CD4-positive, CD25-positive, alpha-beta regulatory T cell (primary cell): ENCODE measurements at places on chromosomes 12 and 14.

DNA sequence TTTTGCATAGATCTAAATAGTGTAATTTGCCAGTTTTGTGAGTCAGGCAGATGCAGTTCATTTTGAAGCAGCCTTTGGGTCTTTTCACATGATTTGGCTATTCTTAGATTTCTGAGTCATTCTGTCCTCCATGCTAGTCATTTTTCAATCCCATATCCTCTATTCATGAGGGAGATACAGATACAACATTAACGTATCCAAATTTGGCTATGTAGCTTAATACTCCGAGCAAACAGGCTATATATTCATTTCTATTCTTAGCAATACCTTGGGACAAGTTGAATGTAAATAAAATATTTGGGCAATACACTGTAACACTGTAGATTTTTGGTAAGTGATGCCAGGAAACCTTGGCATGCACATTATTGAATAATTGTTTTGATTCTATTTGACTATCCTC is 270.7 kb upstream of the PDE3A start:
- H3K4me1 ChIP-seq = no peaks in the 10 kb centered on the region
- no peak overlapping the region for H3K27ac ChIP-seq
- no peaks in the 10 kb centered on the region for H3K36me3 ChIP-seq
- no peaks in the 10 kb centered on the region for H3K27me3 ChIP-seq
- no peak for DNase-seq
- no peak overlapping the region for H3K4me3 ChIP-seq

DNA sequence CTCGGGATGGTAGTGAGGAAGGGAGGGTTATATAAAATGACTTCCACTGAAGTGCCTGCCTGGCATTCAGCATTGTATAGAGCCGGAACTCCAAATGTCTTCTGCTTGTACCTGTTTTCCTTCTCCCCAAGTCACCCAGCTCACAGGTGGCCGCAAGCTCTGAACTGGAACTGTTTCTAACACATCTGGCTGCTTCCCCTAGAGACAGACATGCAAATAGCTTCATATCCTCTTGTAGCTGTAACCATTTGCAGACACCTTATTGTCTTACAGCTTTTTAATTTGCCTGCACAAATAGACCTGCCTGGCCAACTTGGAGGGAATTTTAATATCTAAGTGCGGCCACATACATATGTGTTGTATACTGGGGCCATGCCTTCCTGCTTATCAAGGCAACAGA is 126.0 kb downstream of the CHST11 start:
- no peaks in the 10 kb centered on the region for H3K27me3 ChIP-seq
- no peak for DNase-seq
- H3K27ac ChIP-seq = no peak overlapping the region
- peaks cover 3% of the 10 kb centered on the region for H3K36me3 ChIP-seq
- H3K4me1 ChIP-seq = peaks cover 61% of the 10 kb centered on the region

DNA sequence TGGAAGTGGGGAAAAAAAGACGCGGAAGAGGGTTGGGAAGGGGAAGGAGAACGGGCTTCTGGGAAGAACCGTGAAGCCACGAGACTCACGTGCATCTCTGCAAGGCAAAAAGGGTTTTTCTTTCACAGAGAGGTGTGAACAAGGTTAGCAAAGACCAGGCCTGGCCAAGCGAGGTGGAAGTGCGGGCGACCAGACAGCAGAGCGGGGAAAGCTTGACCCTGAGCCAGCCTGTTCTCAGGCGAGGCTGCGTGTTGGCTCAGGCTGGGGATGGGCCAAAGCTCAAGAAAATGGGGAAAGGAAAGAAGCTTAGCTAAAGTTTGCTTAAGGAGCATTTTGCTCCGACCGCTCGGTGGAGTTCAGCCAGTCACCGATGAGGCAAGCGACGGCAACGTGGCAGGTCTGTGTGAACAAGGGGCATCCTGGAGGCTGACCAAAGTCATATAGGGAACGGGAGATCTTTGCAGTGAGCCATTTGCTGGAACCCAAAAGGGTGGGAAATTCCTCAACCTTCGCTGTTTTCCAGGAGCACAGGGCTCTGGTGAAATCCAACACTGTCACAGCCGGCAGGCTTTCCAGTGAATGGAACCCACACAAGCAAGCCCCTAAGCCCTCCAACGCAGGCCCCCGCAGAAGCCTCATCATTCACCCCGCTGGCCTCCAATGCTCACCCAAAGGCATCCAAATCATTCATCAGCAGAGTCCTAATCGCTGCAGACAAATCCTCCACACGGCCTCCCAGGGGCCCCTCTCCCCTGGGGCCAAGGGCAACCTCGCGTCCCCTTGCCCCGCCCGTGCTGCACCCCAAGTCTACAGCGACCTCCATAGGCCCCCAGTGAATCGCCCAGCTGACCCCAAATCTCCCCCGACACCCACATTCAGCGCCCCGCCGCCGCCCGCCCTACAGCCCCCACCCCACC is 754 bp downstream of the ZNF605 start:
- peak overlapping the region; percentile 76 for H3K27ac ChIP-seq
- no peaks in the 10 kb centered on the region for H3K27me3 ChIP-seq
- H3K4me1 ChIP-seq = peaks cover 15% of the 10 kb centered on the region

DNA sequence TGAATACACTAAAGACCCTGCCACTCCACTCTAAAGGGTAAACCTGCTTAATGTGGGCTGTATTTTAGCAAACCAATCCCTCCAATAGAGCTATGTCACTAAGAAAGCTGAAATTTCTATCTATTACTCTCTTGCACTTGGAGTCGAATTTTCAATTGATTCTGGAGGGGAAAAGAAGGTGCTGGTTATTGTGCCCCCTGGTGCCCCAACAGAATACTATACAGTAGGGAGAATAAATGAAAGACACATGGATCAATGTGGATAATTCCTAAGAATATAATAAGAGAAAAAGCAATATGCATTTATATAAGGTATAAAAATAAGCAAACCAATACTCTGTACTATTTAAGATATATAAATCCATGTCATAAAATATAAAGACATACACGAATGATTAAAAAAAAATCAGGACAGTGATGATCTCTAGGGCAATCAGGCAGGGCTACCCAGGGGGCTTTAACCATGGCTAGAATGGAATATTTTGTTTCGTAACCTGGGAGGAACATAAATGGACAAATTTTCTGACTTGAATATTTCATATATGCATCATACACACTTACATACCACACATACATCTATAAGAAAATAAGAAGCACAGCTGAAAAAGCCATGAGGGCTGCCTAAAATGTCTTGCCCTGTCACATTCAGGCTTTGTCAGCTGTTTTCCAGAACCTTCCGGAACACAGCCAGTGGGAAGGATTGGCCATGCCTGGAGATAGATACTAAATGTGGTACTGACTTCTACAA is 54.4 kb downstream of the EFCAB11 start:
- no peak overlapping the region for H3K27ac ChIP-seq
- H3K36me3 ChIP-seq = no peaks in the 10 kb centered on the region
- peaks cover 10% of the 10 kb centered on the region for H3K4me1 ChIP-seq
- H3K27me3 ChIP-seq = no peaks in the 10 kb centered on the region
- DNase-seq = peak; percentile 6

DNA sequence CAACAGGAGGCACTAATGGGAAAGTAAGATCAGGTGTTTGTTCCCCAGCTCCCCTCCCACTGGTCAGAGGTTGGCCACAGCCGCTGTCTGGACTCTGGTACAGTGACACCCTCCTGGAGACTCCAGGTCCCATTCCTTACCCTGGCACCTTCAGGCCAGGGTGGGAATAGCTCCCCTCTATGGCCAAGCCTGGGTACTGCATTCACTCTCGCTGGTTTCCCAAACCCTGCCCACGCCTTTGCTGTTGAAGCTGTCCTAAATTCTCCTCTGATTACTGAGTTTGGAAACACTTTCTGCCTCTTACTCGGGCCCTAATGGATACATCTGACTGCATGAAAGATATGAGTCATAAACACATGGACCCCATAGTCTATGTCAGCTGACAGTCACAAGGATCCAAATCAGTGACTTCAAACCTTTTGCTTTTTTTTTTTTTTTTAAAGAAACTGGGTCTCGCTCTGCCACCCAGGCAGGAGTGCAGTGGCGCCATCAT is 17.9 kb downstream of the HRK start:
- H3K36me3 ChIP-seq = no peaks in the 10 kb centered on the region
- peaks cover 6% of the 10 kb centered on the region for H3K4me1 ChIP-seq
- no peak for DNase-seq
- H3K27me3 ChIP-seq = peaks cover 7% of the 10 kb centered on the region

DNA sequence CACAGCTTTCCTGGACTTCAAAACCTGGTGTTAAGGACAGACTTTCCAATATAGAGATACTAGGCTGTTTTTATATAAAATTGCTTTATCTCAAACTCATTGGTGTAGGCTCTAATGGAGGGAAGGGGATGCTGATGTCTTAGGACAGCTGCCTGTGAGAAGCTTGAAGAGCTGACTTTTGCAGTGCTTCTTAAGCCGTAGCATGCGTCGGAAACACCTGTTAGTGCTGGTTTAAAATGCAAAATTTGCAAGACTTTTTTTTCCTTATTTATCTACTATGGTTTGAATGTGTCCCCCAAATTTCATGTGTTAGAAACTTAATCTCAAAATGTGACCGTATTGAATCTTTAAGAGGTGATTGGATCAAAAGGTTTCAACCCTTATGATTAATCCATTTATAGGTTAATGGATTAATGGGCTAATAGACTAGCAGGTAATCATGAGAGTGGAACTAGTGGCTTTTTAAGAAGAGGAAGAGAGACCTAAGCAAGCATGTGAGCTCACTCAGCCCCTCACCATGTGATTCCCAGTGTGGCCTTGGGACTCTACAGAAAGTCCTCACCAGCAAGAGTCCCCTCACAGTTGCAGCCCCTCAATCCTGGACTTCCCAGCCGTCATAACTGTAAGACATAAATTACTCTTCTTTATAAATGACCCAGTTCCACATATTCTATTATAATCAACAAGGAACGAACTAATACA is 60.9 kb upstream of the FUT8 start:
- H3K27ac ChIP-seq = no peak overlapping the region
- H3K27me3 ChIP-seq = no peaks in the 10 kb centered on the region
- no peak overlapping the region for H3K4me3 ChIP-seq
- H3K4me1 ChIP-seq = no peaks in the 10 kb centered on the region
- H3K36me3 ChIP-seq = no peaks in the 10 kb centered on the region

GRCh38 chr12:211142-211465 is 2.9 kb downstream of the SLC6A12 start:
- no peaks in the 10 kb centered on the region for H3K36me3 ChIP-seq
- no peak overlapping the region for H3K4me3 ChIP-seq
- no peak for DNase-seq
- peaks cover 4% of the 10 kb centered on the region for H3K4me1 ChIP-seq

DNA sequence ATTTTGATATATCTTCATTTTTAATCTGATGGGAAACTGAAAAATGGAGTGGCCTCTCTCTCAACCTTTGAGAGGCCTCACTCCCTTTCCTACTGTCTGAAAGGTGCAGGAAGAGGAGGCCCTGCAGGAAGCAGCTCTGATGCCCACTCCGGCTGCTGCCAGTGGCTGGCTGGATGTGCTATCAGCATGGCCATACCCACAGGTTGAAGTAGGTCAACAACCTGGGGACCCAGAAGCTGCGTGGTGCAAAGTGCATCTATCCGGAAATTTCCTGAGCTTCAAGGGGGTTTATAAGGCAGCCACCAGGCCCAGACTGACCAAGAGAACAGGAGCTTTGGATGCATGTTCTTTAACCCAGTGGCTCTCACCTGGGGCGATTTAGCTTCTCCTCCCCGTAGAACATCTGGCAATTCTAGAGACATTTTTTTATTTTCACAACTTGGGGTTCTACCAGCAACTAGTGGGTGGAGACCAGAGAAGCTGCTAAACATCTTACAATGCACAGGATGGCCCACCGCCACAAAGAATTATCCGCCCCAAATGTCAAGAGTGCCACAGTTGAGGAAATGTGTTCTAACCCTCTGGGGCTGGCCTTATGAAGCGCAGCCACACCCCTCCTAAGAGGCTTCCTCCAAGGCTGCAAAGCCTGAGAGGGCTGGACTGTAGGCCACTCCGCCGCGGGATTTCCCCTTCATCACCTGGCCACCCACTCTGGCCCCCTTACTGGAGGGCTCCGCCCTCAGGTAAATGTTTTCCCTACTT is 8.2 kb upstream of the BATF start:
- DNase-seq = peak; percentile 39
- H3K27me3 ChIP-seq = no peaks in the 10 kb centered on the region
- H3K4me1 ChIP-seq = peaks cover 32% of the 10 kb centered on the region
- peak overlapping the region; percentile 89 for H3K27ac ChIP-seq
- peak overlapping the region; percentile 67 for H3K4me3 ChIP-seq

DNA sequence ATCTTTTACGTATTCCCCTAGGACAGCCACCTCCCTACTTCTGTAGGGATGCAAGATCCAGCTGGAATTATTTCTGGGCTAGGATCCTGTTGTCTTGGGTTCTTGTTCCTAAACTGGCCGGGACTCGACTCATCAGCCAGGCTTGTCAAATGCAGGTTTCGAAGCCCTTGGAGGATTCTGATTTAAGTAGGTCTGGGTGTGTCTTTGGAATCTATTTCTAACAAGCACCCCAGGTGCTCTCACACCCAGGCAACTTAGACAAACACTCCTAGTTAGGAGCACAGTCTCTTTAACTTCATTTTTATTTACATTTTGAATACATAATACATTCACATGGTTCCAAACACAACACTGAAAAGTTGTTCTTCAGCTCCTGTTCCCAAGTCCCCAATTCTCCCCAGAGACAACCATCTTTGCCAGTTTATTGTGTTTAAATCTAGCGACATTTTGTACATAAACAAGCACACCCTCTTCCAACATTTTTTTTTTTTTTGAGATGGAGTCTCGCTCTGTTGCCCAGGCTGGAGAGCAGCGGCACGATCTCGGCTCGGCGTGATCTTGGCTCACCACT is 20.9 kb downstream of the MORN3 start:
- DNase-seq = no peak
- H3K27ac ChIP-seq = no peak overlapping the region
- peaks cover 9% of the 10 kb centered on the region for H3K4me1 ChIP-seq

- H3K4me1 ChIP-seq = peaks cover 11% of the 10 kb centered on the region
- DNase-seq = peak; percentile 3
- no peaks in the 10 kb centered on the region for H3K36me3 ChIP-seq
Observed at GRCh38 chr12:96986883-96987523, 79.9 kb downstream of the NEDD1 start.

GRCh38 chr12:126087692-126088091 is 1022.5 kb downstream of the AACS start:
- H3K36me3 ChIP-seq = no peaks in the 10 kb centered on the region
- no peaks in the 10 kb centered on the region for H3K27me3 ChIP-seq
- no peaks in the 10 kb centered on the region for H3K4me1 ChIP-seq
- DNase-seq = no peak
- H3K4me3 ChIP-seq = no peak overlapping the region
- H3K27ac ChIP-seq = no peak overlapping the region

GRCh38 chr14:73116079-73116665 is 20.1 kb upstream of the PSEN1 start:
- no peak overlapping the region for H3K27ac ChIP-seq
- H3K4me3 ChIP-seq = no peak overlapping the region
- DNase-seq = no peak
- H3K4me1 ChIP-seq = no peaks in the 10 kb centered on the region

GRCh38 chr12:68609998-68610369 is 715 bp upstream of the RAP1B start:
- H3K36me3 ChIP-seq = no peaks in the 10 kb centered on the region
- H3K4me1 ChIP-seq = peaks cover 40% of the 10 kb centered on the region
- DNase-seq = no peak
- H3K4me3 ChIP-seq = peak overlapping the region; percentile 75

- DNase-seq = no peak
- no peak overlapping the region for H3K4me3 ChIP-seq
- peaks cover 4% of the 10 kb centered on the region for H3K27me3 ChIP-seq
- no peaks in the 10 kb centered on the region for H3K4me1 ChIP-seq
- H3K27ac ChIP-seq = no peak overlapping the region
Observed at GRCh38 chr14:74517731-74518130, 24.2 kb downstream of the ISCA2 start.
